Motor neuron (in vitro differentiated cells): ENCODE measurements at places on chromosomes 12 and 14. TPM values are rescaled to one million over a fixed set of nuclear protein-coding genes. Genes with fewer than 3 reads are reported as not detected.

Gene CD69
- total RNA-seq, result 1.0 and 1.3 TPM in 2 replicates

Gene TEX52
- total RNA-seq, result 0.52 TPM in 1 of 2 replicates, not detected in the other

Gene KRT74
- total RNA-seq, result not detected in 2 replicates

Gene MDM1
- total RNA-seq, result 22.9 and 30.3 TPM in 2 replicates

Gene A2M
- total RNA-seq, result 223 and 281 TPM in 2 replicates

Gene INSM2
- total RNA-seq, result 6.8 and 6.9 TPM in 2 replicates

Gene MAGOHB
- total RNA-seq, result 32.6 and 35.8 TPM in 2 replicates

Gene CLEC9A
- total RNA-seq, result not detected in 2 replicates

Gene ISCU
- total RNA-seq, result 86.8 and 92.4 TPM in 2 replicates

Gene VASH1
- 1.1 TPM in 2 replicates for total RNA-seq

Gene TECPR2
- total RNA-seq, result 6.5 and 8.0 TPM in 2 replicates

Gene FOXG1
- total RNA-seq, result 0.23 and 0.42 TPM in 2 replicates

Gene TEAD4
- 6.5 and 6.9 TPM in 2 replicates for total RNA-seq

Gene TMTC1
- 7.8 and 7.9 TPM in 2 replicates for total RNA-seq

Gene RPGRIP1
- total RNA-seq, result 0.76 and 2.6 TPM in 2 replicates

Gene KCNJ8
- 3.7 and 4.7 TPM in 2 replicates for total RNA-seq

Gene TGM1
- total RNA-seq, result 4.7 and 6.1 TPM in 2 replicates

Gene DUSP6
- 19.8 and 22.1 TPM in 2 replicates for total RNA-seq

Gene RNASE7
- total RNA-seq, result 0.19 and 0.29 TPM in 2 replicates

Gene STON2
- total RNA-seq, result 24.3 and 30.0 TPM in 2 replicates

Gene DLGAP5
- 2.0 and 2.6 TPM in 2 replicates for total RNA-seq

Gene DEGS2
- 1.3 and 1.5 TPM in 2 replicates for total RNA-seq
